ENCODE measurements at places on chromosomes 5 and 9.
A peak's percentile ranks its signal among the peaks of the same experiment; 100 is the strongest.

DNA sequence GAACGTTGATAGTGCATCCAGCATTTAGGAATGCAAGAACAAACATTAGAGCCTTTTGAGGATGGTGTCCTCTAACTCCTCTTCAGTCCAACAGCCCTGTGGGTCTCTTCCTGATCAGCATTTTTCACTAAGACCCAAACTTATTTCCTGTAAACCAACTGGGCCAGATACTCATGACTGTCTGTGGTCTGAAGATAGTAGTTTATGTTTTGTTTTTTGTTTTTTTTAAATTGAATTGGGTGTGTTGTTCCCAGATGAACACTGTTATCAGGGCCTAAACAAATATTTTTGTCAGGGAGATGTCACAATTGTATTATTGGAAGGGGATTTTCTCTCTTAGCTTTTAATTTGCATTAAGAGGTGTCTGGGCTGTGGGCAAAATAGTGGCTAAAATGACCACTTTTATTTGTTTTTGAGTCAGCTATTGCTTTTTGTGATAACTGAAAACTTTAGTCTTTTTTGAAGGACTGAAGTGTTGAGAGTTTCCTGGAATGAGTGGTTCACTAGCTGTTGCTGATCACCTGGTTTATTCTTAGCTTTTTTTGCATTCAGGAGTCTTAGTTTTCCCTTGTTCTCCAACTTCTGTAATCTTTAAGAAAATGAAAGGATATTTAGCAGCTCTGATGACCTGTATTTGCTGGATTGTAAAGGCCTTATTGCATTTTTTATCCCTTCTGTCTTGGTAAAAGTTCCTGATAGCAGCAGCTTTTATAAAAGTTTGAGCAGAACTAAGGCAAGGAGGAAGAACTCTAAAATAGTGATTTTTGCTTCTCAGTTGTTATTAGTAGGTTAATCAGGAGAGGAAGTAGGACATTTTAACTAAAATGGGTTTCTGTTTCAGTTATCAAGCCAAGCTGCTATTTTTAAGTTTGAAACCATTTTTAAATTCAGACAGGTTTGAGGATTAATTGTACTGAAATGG, 5.5 kb downstream of the MAN2A1 start:
- DNase-seq: no peak

GRCh38 chr5:133341915-133342710, 270.2 kb downstream of the FSTL4 start:
- no peak for DNase-seq

- DNase-seq: peak; percentile 9
Measured at GRCh38 chr5:132601071-132601728, 44.4 kb downstream of the RAD50 start.

- no peak for DNase-seq
Measured at GRCh38 chr9:10208691-10209069, 404.1 kb downstream of the PTPRD start.

GRCh38 chr5:156031181-156031580, 295.8 kb upstream of the SGCD start:
- DNase-seq: no peak

GRCh38 chr5:125348936-125349831, 602.7 kb upstream of the ZNF608 start:
- peak; percentile 60 for DNase-seq

DNA sequence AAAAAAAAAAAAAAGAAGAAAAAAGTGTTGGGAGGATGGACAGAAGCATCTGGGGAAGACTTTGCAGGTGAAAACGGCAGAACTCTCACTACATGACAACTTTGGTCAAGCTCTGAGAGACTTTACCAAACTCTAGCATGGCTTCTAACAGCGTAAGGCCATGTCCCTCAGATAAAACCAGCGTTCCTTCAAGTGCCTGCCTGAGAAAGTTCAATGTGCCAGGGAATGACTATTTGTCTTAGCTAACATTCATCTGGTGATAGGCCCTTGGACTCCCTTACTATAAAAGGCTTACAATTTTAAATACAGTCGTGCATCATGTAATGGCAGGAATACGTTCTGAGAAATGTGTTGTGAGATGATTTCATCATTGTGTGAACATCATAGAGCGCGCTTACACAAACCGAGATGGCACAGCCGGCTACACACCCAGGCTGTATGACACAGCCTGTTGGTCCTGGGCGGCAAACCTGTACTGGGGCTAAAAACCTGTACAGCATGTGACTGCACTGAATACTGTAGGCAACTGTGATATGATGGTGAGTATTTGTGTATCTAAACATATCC, 14.9 kb upstream of the ZFP62 start:
- DNase-seq: no peak

- DNase-seq: no peak
Measured at GRCh38 chr5:179869101-179869500, 10.5 kb upstream of the MRNIP start.

GRCh38 chr9:136212345-136212950, 7.5 kb upstream of the LHX3 start:
- no peak for DNase-seq

DNA sequence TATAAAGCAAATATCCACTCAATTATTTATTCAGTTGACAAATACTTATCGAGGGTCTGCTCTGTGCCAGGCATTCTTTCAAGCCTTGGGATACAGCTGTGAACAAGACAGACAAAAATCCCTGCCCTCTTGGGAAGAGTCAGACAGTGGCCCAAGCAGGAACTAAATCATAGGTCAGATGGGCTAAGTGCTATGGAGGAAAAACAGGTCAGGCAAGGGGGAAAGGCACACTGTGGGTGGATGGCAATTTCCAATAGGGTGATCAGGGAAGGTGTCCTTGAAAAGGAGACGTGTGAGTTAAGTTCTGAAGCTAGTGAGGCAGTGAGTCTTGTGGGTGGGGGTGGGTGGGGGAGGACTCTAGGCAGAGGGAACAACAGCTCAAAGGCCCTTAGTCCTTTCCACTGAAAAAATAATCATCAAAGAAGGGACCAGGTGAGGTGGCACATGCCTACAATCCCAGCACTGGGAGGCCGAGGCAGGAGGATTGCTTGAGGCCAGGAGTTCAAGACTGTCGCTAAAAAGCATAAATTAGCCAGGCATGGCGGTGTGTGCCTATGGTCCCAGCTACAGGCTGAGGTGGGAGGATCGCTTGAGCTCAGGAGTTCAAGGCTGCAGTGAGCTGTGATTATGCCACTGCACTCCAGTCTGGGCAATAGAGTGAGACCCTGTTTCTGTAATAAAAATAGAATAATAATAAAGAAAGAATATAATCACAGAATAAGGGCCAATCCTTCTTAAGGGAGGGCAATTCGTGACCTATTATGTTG, 95.2 kb upstream of the CPEB4 start:
- no peak for DNase-seq

- no peak for DNase-seq
Measured at GRCh38 chr9:127934248-127934647, 3.4 kb downstream of the DPM2 start.

- peak; percentile 49 for DNase-seq
Measured at GRCh38 chr5:59020611-59021285, 437.9 kb downstream of the RAB3C start.

DNA sequence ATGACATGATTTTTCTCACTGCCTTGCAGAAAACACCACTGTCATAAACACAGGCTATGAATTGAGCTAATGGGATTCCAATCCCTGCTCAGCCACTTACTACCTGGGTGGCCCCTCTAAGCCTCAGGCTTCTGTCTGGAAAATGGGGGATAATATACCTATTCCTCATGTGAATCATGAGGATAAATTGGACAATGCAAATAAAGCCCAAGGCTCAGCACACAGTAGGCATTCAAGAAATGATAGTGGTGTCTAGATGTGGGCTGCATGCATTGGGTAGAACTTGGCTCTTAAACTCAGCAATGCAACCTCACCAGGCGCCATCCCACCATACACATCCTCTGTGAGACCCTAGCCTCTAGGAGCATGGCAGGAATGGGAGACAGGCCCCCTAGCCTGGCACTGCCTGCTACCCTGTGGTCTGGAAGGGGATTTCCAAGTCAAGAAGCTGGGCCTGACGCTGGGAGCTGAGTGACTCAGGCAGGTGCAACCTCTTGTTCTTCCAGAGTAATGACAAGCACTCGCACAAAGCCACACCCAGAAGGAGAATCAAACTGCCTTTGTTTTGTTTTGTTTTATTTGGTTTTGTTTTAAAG, 2.3 kb upstream of the TNIP1 start:
- peak; percentile 78 for DNase-seq

GRCh38 chr5:62960781-62961180, 382.2 kb downstream of the LRRC70 start:
- peak; percentile 18 for DNase-seq

GRCh38 chr9:88586452-88586851, 51.5 kb downstream of the NXNL2 start:
- DNase-seq: no peak

GRCh38 chr9:93194221-93194625, 10.3 kb downstream of the WNK2 start:
- DNase-seq: no peak

DNA sequence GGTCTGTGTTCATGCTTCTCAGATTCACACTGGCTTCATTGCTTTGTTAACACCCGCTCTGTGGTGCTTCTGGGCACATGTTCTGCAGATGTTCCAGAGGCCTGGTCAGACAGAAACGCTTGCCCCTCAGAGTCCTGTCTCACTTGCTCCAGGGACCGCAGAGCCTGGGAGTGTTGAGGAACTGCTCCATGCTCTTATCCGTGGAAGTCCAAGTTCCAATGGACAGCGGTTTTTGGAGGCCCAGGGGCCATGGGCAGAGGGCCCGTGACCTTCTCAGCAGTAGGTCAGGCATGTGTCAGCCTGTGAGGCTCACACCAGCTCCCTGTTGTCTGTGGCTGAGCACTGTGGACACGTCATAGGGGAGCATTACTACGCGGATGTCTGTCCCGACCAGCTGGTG, 364.7 kb upstream of the IRX1 start:
- no peak for DNase-seq

DNA sequence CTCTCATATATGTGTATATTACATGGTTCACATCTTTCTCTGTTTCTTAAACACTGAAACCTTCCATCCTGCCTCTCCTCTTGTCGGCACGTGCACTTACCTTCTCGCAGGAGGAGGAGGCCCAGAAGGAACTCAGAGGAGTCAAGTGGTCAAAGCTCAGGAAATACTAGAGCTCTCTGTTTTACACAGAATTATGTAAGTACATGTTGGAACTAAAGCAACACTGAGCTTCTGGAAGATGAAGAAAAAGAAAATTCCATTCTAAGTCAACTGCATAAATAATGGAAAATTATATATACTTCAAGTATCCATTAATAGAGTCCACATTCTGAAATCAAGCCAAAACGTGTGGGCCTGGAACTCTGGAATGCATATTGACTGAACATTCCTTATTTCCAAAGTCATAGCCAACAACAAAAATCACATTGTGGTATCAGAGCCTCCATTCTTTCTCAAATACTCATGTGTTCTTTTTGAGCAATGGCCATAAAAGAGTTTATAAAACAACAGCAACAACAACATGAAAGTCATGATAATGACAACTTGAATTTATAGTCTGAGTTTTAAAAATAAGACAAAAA, 121.5 kb upstream of the RAI14 start:
- DNase-seq: peak; percentile 91

DNA sequence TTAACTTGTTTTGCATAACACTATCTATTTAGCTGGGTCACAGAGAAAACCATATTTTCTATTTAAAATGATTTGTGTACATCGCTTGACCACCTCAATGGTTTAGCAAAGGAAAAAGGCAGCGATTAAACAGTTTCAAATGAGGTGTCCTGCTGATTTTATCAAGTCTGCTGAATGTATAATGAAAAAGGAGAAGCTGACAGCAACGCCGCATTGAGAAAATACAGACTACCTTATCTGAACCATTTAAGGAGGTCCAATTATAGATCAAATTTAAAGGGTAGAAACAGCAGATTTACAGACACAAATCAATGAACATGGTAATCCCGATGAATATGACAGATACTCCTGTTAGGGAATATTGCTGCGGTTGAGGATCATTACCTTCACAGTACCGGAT, 29.6 kb downstream of the PSMB7 start:
- no peak for DNase-seq

DNA sequence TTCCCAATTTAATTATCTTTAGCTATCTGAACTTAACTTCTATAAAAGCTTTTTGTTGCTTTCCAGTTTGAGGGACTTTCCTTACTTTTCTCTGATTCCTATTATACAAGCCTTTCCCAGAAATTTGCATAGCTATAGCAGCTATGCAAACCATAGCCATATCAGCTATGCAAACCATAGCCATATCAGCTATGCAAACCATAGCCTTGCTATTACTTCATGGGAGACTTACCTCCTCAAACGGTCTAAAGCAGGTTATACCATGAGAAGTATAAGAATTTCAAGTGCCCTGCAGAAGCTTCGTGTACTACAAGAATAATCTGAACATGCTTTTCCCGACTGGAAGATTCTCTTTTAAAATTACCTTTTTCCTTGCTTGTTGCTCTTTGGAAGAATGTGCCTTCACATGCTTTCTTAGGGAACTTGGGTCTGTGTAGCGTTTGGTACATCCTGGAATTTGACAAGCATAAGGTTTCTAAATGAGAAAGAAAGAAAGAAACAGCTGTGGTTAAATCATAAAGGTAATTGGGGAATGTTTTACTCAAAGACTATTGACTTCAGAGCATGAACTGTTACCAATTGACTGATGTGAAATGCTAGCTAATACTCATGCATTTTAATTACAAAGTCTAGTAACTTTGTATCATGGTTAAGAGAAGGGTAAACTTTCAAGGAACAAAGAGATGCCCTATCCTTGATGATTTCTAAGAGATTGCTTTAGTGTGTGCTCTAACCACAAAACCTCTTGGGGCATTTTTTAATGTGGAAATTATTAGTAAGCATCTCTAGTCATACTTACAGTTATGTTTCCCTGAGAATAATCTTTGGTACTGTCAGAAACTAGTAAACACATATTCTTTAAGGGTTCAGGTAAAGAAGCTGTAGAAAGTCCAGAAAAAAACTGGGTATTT, 367.6 kb downstream of the GLIS3 start:
- no peak for DNase-seq

- peak; percentile 76 for DNase-seq
Measured at GRCh38 chr5:66247176-66247960, 103.3 kb downstream of the SREK1 start.

GRCh38 chr9:129612815-129613519, 7.9 kb downstream of the C9orf50 start:
- no peak for DNase-seq

DNA sequence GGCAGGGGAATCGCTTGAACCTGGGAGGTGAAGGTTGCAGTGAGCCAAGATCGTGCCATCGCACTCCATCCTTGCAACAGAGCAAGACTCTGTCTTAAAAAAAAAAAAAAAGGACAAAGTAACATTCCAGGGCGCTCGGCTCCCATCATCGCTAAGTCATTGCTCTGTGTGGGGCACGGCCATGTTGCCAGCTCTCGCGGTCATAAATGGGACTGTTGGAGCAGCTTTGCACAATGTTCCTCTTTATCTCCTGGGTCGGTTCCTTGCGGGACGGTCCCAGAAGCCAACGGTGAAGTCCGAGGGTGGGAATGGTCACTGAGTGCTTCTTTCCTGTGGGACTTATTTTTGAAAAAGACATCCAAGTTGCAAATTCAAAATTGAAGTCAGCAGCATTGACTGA, 65.5 kb downstream of the HMCN2 start:
- DNase-seq: no peak

DNA sequence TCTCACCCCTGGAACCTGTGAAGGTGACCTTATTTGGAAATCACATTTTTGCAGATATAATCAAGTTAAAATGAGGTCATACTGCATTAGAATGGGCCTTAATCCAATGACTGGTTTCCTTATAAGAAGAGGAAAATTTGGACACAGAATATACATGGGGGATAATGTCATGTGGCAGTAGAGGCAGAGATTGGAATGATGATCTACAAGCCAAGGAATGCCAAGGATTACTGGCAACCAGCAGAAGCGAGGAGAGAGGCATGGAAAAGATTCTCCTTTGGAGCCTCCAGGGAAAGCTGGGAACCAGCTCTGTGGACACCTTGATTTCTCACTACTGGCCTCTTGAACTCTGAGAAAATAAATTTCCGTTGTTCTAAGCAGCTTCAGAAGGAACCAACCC, 20.2 kb upstream of the CEP78 start:
- peak; percentile 70 for DNase-seq

All from astrocyte of the hippocampus (primary cell).